WTC11 (cell line): ENCODE measurements at places on chromosomes 13 and 19.

DNA sequence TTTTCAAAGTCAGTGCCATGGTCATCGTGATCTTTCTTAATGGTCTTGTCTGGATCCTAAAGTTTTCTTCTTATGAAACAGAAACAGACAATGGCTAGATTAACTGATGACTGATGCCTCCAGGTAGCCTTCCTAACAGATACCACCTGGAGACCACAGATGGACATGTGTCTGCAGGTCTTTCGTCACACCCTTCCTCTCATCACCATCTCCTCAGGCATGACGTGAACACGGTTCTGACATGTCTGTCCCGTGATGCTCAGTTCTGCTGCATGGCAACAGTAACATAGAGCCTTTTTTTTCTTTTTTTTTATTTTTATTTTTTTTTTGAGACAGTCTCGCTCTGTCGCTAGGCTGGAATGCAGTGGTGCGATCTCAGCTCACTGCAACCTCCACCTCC, 13.1 kb upstream of the LAMP1 start:
- H3K27ac ChIP-seq, result no peak overlapping the region
- no peaks in the 10 kb centered on the region; the same call in 1 of the 2 replicates for H3K36me3 ChIP-seq
- H3K4me3 ChIP-seq, result no peak overlapping the region
- no peak for DNase-seq
- H3K27me3 ChIP-seq, result peaks cover 26% of the 10 kb centered on the region

- H3K4me1 ChIP-seq, result no peaks in the 10 kb centered on the region
- peaks cover 67% of the 10 kb centered on the region for H3K27me3 ChIP-seq
- no peaks in the 10 kb centered on the region for H3K36me3 ChIP-seq
- no peak overlapping the region for H3K4me3 ChIP-seq
- no peak for DNase-seq
Measured at GRCh38 chr13:108597943-108598342, 31.5 kb upstream of the MYO16 start.

GRCh38 chr13:22198641-22199217, 527.9 kb downstream of the FGF9 start:
- H3K4me1 ChIP-seq, result peaks cover 38% of the 10 kb centered on the region
- H3K27ac ChIP-seq, result no peak overlapping the region

- peak overlapping the region; percentile 94 for H3K27ac ChIP-seq
- H3K4me3 ChIP-seq, result peak overlapping the region; percentile 14; the same call in 1 of the 2 replicates
- H3K27me3 ChIP-seq, result no peaks in the 10 kb centered on the region
- no peaks in the 10 kb centered on the region for H3K36me3 ChIP-seq
- peaks cover 22% of the 10 kb centered on the region for H3K4me1 ChIP-seq
- DNase-seq, result no peak
Measured at GRCh38 chr19:33659835-33660234, 38.1 kb downstream of the CHST8 start.

DNA sequence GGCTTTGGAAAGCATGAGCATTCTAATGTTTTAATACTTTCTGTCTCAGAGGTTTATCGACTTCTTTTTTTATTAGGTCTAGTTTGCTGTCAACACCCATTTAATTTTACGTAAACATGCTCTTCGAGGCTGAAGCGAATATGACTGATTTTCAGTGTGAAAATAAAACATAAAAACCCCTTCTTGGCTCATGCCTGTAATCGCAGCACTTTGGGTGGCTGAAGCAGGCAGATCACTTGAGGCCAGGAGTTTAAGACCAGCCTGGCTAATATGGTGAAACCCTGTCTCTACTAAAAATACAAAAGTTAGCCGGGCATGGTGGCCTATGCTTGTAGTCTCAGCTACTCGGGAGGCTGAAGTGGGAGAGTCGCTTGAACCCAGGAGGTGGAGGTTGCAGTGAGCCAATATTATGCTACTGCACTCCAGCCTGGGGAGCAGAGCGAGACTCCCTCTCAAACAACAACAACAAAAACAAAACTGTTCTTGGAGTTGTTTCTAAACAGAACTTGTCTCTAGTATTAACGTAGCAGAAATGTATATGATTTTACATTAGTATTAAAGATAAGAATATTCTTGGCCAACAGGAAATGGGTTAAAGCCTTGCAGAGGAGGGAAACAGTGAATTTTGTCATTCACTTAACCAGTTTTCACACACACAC, 7.1 kb upstream of the IGFL3 start:
- H3K36me3 ChIP-seq, result peaks cover 27% of the 10 kb centered on the region
- peaks cover 29% of the 10 kb centered on the region for H3K4me1 ChIP-seq
- peak overlapping the region; percentile 67 for H3K4me3 ChIP-seq
- peak overlapping the region; percentile 99 for H3K27ac ChIP-seq

GRCh38 chr13:28606466-28606865, 52.5 kb upstream of the POMP start:
- DNase-seq, result no peak
- H3K4me1 ChIP-seq, result peaks cover 6% of the 10 kb centered on the region
- no peaks in the 10 kb centered on the region for H3K27me3 ChIP-seq
- no peaks in the 10 kb centered on the region for H3K36me3 ChIP-seq
- no peak overlapping the region for H3K27ac ChIP-seq

- no peaks in the 10 kb centered on the region for H3K36me3 ChIP-seq
- DNase-seq, result no peak
- H3K27me3 ChIP-seq, result no peaks in the 10 kb centered on the region
- H3K4me1 ChIP-seq, result no peaks in the 10 kb centered on the region
Measured at GRCh38 chr19:1533510-1534150, 9.8 kb downstream of the PLK5 start.
